CD4-positive, alpha-beta T cell (primary cell): ENCODE measurements at places on chromosomes 13 and 19.

GRCh38 chr13:84994582-84994981 is 804.6 kb downstream of the SLITRK6 start:
- DNase-seq, result no peak

DNA sequence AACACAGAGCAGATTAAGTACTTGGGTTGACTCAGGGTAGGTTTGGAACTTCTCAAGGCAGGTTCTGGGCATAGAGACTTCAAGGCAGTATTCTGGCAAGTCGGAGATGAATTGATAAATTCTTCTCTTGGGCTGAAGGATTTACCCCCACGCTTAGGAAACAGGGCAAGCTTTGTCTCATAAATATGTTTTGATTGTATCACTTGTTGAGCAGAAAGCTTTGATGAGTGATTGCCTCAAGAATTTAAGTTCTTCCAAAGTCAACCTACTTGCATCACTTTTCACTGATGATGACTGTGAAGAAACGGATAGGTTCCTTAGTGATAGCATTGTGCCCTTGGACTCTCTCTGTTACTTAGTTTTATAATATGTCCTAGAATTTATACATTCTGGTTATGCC is 258.6 kb upstream of the DACH1 start:
- DNase-seq, result no peak

DNA sequence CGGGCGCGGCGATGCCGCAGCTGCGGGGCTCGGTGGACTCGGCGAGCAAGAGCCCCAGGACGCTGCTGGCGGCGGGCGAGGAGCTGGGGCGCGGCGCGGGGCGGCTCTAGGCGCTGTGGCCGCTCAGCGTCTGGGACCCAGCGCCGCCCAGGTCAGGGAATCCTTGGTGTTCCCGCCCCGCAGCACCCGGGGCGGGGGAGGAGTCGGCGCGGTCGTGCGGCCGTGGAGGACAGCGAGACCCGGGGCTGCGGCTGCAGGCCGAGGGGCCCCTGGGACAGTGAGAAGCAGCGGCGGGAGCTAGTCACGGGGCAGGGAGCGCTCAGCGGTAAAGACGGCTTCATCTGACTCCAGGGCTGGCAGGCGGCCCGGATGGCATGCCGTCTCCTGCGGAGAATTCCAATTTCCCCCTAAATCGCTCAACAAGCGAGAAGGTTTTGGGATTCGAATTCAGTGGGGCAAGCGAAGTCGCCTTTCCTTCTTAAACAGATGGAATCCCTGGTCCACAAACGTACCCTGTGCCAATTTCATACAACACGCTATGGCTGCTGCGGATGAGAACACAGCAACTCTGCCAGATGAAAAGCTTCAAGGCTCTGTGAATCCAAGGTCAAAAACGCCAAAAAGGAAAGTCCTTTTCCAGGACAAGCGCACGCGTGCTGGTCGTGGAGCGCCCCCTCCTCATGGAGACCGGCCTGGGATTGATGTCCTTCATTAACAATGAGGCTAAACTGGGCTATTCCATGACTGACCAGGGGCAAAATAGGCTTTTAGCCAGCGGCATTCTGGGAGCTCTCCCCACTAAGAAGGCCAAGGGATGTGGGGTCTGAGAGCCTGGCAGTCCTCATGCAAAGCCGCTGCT is 4.2 kb upstream of the ZSCAN4 start:
- DNase-seq, result no peak

- DNase-seq, result no peak
These were observed 13.0 kb downstream of the YIPF2 start for GRCh38 chr19:10915130-10916091.

GRCh38 chr19:43362179-43362578 is 8.7 kb downstream of the CD177 start:
- no peak for DNase-seq

- DNase-seq, result no peak
These were observed 10.3 kb downstream of the DNAJB1 start for GRCh38 chr19:14507704-14508542.

DNA sequence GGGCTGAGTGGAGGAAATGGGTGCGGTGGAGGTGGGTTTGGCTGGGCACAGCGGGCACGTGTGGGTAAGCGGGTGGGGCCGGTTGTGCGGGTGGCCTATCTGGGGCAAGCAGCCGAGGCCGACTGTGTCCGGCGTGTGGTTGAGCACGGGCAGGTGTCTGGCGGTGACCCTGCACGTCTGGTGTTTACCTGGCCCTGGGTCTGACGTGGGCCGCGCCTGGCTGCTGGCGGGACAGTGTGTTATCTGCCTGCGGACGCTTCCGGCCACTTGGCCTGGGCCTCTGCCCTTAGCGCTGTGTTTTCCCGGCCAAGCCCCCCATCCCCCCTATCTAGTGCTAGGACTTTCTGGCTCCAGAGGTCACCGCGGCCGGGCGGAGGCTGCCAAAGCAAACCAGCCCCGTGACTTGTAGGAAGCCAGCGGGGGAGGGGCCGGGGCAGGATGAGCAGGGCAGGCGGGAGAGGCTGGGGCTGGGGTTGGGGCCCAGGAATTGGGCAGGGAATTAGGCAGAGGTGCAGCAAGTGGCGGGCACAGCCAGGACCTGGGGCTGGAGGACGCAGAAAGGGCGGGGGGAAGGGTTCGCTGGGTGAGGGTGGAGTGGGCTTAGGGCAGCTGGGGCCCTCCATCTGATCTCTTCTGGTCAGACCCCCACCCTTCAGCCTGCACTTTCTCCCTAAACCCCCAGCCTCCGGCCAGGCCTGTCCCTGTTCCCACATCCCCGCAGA is 534 bp upstream of the HPN start:
- DNase-seq, result no peak

- DNase-seq, result no peak
These were observed 2590.1 kb downstream of the PCDH9 start for GRCh38 chr13:64640002-64640401.

GRCh38 chr19:47275791-47276461 is 1.2 kb downstream of the INAFM1 start:
- DNase-seq, result no peak

GRCh38 chr13:80058626-80059025 is 282.3 kb downstream of the SPRY2 start:
- DNase-seq, result no peak

DNA sequence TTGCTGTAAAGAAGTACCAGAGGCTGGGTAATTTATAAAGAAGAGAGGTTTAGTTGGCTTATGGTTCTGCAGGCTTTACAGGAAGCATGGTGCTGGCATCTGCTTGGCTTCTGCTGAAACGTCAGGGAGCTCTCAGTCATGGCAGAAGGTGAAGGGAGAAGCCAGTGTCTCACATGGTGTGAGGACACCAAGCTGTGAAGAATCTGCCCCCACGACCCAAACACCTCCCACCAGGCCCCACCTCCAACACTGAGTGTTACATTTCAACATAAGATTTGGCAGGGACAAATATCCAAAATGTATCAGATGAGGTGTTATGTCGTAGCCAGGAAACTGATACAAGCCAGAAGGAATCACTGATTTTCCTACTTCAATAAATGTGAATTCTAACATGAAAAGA is 136.5 kb downstream of the CYSLTR2 start:
- DNase-seq, result no peak

DNA sequence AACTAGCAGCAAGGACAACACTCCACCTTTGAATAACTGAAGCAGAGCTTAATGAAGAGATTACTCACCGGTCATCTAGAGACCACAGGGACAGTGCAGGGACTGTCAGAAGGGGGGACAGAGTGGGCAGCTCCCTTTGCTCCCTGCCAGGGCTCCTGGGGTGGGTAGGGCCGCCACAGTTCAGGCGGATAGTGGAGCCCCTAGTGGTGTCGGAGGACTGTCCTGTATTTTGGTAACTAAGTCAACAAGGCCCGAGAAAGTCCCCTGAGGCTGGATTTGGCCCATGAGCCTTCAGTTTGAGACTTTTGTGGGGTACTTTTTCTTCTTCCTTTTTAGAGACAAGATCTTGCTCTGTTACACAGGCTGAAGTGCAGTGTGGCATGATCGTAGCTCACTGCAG is 44.6 kb downstream of the GJA3 start:
- no peak for DNase-seq

DNA sequence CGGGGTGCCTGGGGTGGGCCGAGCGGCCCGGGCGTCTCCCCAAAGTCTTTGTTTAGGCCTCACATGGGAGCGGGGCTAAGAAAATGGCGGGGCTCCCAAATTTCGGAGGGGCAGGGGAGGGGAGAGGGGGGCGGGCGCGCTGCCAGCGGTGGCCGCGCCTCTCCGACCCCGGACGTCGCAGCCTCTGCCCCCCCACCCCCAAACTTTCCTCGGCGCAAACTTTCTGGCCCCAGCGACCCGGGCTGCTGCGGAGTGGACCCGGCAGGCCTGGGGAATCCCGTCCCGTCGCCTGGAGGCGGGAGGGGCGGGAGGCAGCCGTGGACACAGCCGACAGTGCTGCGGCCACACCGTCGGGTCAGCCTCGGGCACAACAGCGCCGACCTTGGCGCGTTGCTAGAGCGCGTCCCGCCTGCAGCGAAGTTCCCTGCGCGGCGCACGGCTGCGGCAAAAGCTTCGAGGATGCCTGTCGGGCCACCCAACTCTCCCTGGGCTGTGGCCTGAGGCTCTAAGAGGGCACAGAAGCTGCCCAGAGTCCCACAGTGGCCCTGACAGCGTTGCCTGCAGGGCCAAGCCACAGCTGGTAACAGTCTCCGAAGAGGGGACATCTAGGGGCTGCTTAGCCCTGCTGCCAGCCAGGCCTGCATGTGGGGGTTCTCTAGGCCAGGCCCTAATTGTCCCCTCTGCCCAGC is 1.3 kb downstream of the NFIX start:
- no peak for DNase-seq

DNA sequence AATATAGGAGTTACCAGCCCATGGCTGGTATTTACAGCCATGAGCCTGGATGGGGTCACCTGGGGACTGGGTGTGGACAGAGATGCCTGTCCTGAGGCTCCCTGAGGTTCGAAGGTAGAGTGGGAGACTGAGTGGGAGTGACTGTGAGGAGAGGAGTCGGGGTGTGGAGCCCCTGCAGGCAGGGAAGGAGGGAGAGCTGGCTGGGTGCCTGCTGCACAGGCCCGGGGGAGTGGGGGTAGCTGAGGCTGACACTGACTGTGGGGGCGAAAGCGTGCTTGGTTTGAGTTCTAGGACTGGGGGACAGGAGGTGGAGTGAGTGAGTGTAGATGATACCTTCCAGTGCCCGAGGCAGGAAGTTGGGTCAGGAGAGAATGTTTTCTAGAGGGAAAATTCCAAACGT is 7.1 kb downstream of the RAB11B start:
- DNase-seq, result no peak

GRCh38 chr13:57820924-57821323 is 189.4 kb downstream of the PCDH17 start:
- no peak for DNase-seq
